NCI-H1694 (cell line): ENCODE measurements at places on chromosomes 5 and 9.

DNA sequence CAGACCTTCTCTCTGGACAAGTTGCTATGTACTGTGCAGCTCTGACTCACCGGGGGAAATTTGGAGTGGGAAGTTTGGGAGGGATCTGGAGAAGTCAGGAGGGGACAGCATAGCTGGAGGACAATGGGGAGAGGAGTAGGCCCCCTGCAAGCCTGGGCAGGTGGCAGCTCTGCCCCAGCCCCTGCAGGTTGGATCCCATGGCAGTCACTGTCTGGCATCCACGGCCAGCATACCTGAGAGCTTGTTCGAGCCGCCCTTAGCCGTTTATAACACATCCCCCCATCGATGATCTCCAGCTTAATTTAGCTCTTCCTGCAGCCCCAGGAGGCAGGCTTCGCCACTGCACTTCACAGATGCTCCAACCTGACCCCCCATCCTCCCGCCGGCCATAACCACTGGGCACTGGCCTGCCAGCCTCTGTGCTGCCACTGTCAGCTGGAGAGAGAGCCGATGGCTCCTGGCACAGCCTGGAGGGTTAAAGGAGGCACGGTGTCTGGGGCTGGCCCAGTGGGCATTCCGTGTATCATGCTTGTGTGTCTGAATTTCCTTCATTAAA, 57.7 kb upstream of the RNU6ATAC start:
- no peak for DNase-seq

DNA sequence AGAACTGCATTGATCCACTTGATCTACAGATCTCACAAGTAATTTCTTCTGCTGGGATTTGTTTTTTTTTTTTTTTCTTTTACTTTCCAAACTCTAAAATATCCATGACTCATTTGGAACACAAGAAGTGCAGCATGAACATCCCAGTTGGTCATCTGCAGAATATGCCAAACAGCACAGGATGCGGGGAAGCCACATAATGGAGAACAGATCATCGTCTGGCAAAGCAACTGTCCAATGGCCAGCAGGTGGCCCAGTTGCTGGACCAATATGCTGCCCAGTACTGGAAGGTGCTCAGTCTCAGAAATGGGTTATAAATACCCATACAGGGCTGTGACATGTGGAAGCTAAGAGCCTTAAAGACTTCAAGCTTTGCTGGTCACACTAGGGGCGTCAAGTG, 221.3 kb upstream of the TAS2R1 start:
- no peak for DNase-seq

GRCh38 chr5:152066784-152067183, 142.1 kb upstream of the GLRA1 start:
- no peak for DNase-seq

DNA sequence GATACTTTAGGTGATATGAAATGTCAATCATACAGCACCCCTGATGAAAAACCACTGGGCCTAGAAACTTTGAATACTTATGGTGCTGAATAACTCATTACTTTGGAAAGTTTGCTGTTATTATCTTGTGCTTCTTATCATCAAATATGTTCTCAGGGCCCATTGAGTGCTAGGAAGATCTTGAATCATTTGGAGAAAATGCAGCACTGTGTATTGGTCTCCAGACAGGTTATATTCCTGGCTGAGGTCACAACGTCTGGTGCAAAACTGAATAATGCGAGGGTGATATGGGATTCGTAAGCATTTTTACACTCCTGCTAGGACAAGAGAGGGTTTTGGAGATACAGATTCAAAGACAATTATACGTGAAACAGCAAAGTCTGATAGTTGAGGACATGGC, 249.4 kb upstream of the TNC start:
- DNase-seq = no peak

- DNase-seq = no peak
Observed at GRCh38 chr9:16417749-16418148, 452.7 kb downstream of the BNC2 start.

DNA sequence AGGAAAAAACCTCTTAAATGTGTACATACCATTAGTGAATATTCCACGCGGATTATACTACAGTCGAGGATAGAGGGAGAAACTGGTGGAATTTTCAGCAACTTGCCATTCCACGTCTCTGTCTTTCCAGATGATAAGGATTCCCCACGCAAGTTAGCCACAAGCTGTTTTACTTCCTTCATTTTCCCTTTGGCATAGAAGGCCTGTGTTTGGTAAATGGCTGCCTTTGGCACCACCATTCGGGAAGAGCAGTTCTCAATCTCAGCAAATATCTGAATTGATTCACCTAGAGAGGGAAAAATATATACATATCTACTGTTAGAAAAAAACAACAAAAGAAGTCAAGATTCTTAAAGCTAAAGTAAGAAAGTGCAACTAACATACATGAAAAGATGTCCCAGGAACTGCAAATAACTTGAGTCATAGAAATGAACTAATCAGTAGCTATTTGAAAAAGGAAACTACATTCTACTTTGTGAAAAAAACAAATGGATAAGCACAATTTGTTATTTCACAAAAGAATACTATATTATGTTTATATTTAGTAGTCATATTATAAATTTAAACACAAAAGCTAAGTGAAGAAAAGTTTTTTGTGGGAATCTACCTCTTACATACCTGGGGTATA, 8.1 kb downstream of the ARRDC3 start:
- no peak for DNase-seq

- no peak for DNase-seq
Observed at GRCh38 chr9:123999661-124000060, 11.9 kb upstream of the LHX2 start.

DNA sequence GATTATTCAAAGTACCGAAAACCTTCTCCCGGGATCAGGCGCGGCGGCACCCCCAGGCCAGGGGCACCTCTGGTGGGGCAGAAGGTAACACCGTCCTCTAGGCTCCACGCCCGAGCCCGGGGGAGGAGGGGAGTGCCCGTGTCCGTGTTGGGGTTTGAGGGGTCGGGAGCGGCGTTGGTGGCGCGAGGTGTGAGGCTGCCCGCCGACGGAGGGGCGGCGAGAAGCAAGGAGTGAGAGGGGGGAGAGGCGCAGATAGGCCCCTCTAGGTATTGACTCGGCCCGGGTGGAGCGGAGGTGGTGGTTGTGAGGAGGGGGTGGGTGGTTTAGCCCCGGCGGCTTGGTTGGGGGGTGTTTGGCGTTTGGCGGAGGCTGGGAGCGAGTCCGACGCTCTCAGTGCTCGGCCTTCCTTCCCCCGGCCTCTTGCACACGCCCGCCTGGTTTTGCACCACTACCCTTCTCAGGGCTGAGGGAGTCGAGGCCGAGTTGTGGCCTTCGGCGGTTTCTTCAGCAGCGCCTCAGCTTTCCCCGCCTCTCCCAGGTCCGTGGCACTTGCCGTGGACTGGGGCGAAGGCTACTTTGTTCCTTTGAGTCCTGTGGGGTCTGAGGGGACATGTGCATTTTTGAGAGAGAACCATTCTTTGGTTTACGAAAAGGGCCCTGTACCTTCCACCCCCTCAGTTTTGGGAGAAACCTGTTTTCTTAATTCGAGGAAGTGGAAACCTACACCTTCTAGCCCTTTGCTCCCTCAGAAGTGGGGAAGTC, 450 bp downstream of the GPBP1 start:
- no peak for DNase-seq

- DNase-seq = no peak
Observed at GRCh38 chr9:72150127-72150526, 887 bp downstream of the GDA start.

GRCh38 chr9:86163503-86163902, 64.1 kb upstream of the GOLM1 start:
- DNase-seq = no peak

GRCh38 chr5:158166424-158166823, 307.5 kb upstream of the CLINT1 start:
- DNase-seq = no peak

GRCh38 chr5:166083183-166083959, 2208.1 kb upstream of the WWC1 start:
- no peak for DNase-seq

GRCh38 chr5:11684607-11685006, 219.6 kb downstream of the CTNND2 start:
- DNase-seq = no peak

GRCh38 chr5:79020861-79021561, 35.9 kb upstream of the ARSB start:
- peak; percentile 35 for DNase-seq

DNA sequence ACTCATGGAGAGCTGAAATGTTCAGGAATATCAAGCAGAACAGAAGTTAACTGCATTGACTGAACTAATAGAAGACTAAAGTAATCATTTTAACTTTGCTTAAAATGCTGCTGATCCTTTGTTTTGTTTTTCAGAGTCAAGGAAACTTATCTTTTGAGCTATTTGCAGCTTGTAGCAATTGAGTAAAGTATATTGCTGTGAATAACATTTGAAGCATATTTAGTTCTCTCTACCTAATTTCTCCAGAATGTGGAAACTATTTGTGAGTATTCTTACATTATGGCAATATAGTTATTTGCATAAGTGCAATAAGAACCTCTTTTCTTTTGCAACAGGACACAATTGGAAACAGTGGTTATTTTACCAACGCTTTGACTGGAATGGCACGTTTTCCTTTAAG, 5.3 kb upstream of the SOX30 start:
- no peak for DNase-seq

DNA sequence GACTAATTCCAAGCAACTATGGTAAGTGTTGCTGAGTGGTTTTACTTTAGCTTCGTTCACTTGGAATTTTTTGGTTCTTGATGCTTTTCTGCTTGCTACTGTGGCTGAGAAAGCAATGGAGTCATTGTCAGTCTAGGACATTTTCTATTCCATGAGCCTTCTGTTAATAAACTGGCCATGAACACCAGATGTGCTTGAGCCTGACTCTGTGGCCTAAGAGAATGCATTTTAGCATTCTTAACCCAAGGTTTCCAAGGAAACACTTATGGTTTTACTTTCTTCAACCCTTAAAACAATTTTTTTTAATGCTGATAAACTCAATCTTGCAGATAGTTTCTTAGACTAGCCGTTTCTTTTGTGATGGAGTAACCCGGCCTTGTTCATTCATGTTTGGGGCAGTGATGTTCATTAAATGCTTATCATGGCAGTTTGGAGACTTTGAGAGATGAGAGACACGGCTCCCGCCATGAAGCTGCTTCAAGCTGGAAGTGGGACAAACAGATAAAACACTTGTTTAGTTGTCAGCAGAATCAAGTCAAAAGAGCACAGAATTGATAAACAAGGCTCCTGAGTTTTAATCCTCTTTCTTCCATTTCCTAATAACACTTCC, 42.4 kb downstream of the OSTF1 start:
- no peak for DNase-seq

DNA sequence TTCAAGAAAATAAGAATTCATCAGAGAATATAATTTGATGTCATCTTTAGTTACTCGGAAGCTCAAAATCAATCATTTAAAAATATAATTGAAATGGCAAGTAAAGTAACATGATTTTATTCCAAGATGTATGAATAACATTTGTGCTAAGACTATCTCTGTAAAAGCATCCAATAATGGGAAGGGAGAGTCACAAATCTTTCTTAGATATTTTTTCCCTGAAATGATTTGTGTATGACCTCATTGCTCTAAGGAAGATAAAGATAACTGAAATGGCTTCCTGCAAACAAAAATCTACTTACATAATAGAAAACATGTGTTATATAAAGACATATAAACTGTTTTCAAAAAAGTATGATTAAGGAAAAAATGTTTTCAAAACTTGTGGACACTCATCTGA, 97.4 kb upstream of the FGF10 start:
- no peak for DNase-seq

DNA sequence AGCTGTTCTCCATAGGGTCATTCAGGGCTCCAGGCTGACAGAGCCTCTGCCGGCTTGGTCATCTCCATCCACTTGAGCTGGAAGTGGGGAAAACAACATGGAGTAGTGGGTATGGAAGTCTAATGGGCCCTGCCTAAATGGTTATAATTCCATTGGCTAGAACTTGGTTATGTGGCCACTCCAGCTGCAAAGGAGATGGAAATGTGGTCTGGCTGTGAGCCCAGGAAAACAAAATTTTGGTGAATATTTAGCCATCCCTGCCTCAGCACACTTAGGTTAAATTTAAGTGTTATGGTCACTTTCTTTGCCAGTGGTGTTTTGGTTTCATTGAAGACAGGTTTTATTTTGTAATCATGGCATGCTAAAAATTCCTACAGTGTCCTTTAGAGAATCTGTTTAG, 112.3 kb downstream of the SMARCA2 start:
- no peak for DNase-seq

GRCh38 chr9:127968042-127968441, 12.7 kb downstream of the EEIG1 start:
- DNase-seq = no peak

DNA sequence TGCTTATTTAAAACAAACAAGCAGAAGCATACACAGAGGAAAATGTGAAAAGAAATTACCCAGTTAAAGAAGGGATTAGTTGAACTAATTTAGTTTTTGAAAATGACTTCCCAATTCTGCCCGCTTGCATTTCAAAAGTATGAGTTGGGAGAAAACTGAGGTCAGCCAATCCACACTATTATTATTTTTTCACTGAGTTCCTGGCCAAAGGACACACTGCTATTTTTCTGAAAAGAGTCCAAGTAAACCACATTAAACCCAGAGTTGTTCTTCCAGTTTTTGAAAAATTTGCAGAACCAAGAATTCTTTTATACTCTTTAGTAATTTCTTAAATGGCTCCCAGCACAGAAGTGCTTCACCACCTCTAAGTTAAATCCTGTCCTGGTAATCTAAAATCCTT, 7.5 kb downstream of the SMU1 start:
- no peak for DNase-seq

- no peak for DNase-seq
Observed at GRCh38 chr5:68538814-68539420, 323.4 kb downstream of the PIK3R1 start.

DNA sequence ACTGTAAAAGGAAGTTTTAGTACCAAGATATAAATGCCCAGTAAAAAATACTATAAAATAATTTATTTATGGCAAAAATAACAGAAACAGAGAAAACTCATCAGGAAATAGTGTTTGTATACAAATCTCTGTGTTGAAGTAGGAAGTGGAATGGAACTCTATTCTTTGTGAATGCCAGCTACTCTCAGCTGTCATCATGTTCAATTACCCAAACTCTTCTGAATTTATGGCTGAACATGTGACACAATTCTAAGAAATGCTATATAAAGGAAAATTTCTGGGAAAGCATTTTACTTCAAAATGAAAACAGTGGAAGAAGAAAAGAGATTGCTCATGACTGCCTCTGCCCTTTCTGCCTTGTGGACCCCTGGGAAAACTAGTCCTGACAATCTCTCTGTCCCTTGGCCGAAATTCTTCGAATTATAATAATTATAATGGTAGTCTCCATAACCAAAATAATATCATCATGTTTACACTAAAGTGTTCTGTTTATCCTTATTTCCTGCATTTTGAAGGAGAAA, 522.3 kb upstream of the ST8SIA4 start:
- no peak for DNase-seq
